Fibroblast of skin of left biceps (primary cell): ENCODE measurements at places on chromosomes 2 and 18.
A peak's percentile ranks its signal among the peaks of the same experiment; 100 is the strongest.

- peak; percentile 80 for DNase-seq
These were observed 229.1 kb upstream of the FN1 start for GRCh38 chr2:215664847-215665525.

- DNase-seq = no peak
These were observed 4.9 kb downstream of the CYP26B1 start for GRCh38 chr2:72142570-72143440.

DNA sequence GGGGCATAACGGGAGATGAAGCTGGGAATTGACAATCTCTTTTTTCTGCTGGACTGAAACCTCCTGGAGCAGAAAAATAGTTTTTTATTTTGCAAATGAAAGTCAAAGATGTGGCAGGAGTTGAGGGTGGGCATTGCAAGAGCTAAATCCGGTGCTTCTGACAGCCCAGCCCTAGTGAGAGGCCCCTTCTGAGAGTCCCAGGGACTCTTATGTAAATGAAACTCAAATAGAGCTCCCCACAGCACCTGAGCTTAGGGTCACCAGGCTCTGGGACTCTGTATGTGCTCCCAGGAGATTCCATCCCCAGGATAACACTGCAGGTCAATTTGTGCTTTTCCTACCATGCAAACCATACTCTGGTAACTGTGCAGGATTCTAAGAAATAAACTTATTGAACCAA, 192.8 kb downstream of the ANKRD30B start:
- DNase-seq = no peak

GRCh38 chr18:75502286-75502685, 74.8 kb upstream of the SMIM21 start:
- DNase-seq = no peak
